Stimulated activated CD8-positive, alpha-beta memory T cell treated with anti-CD3 and anti-CD28 coated beads, Interleukin-4, amount 100 ng/mL, for 48 hours (primary cell): ENCODE measurements at places on chromosomes 1 and 21.

- no peak for DNase-seq
Observed at GRCh38 chr21:41210426-41211059, 42.6 kb downstream of the BACE2 start.

- no peak for DNase-seq
Observed at GRCh38 chr1:15323989-15324868, 77.2 kb downstream of the FHAD1 start.

DNA sequence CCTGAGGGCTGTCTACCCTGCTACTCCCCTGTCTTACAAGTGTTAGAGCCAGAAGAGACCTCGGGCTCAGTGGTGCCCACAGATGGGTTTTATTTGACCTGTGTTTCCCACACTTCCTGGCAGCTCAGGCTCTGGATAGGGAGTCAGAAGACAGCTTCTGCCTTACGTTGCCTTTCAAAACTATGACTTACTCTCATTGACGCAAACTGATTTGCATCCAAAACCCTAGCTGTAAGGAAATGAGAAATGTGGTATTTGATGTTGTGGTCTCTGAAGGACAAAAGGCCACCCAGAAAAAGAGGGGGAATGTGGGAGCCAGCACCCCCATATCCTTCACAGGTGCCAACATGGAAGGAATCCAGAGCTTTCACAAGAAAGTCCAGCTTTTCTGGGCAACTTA, 180.2 kb downstream of the ATG4C start:
- no peak for DNase-seq

GRCh38 chr1:184891440-184891839, 82.9 kb downstream of the NIBAN1 start:
- no peak for DNase-seq

- DNase-seq: peak; percentile 50
Observed at GRCh38 chr1:184387476-184388318, 868 bp downstream of the C1orf21 start.

DNA sequence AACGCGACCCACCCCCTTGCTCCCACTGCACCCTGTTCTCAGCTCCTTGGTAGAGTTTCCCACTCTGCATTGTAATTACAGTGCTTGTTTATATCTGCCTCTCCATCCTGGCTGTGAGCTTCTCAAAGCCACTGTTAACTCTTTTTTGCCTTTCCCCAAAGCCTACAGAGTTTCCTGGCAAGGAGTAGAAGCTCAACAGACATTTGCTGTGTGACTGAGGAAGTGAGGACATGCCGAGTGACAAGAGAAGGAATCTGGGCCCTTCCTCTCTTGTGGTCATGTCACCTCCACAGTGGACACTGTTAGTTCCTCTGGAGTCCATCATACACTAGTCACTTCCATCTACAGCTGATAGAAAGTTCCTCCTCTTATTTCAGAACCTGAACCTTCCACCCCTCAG, 6.1 kb upstream of the IGSF8 start:
- DNase-seq: no peak

DNA sequence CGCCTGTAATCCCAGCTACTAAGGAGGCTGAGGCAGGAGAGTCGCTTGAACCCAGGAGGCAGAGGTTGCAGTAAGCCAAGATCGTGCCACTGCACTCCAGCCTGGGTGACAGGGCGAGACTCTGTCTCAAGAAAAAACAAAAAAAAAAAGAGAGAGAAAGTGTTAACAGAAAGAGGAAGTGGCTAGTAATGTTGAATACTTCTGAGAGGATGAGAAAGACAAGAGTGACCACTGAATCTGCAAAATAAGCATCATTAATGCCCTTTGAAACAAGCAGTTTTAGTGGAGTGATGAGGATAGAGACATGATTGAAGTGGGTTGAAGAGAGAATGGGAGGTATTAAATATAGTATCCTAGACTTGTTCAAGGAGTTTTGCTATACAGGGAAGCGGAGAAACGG, 11.7 kb downstream of the MPZ start:
- no peak for DNase-seq

DNA sequence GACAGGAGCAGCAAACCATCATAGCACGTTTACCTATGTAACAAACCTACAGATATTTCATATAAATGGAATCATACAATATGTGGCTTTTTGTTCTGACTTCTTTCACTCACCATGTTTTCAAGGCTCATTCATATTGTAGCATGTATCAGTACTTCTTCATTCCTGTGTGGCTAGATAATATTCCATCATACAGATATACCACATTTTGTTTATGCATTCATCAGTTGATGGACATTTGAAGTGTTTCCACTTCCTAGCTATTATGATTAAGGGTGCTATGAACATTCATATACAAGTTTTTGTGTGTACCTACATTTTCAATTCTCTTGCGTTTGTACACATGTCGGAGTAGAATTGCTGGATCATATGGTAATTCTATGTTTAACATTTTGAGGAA, 90.1 kb downstream of the CDC42BPA start:
- no peak for DNase-seq

DNA sequence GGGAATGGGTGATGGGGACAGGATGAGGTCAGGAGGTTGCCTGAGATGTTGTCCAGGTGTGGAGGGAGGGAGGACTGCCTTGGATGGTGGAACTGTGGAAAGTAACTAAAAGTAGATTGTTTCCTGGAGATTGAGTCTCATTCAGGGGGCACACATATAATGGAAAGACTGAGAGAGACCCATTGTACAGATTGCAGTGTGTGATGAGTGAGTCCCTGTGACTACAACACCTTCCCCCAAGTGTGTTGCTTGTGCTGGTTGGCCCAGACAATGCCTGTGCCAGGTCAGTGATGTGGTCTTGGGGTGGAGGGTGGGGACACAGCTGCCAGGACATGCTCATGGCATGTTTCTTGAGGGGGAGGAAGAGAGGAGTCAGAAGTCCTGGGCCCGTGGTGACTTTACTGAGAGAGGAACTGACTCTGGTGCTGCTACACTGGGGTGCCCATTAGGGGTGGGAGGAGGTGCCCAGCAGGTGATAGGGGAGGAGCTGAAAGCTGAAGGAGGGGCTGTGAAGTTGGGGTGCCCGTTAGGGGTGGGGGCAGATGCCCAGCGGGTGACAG, 5.2 kb downstream of the SNAP47 start:
- no peak for DNase-seq

DNA sequence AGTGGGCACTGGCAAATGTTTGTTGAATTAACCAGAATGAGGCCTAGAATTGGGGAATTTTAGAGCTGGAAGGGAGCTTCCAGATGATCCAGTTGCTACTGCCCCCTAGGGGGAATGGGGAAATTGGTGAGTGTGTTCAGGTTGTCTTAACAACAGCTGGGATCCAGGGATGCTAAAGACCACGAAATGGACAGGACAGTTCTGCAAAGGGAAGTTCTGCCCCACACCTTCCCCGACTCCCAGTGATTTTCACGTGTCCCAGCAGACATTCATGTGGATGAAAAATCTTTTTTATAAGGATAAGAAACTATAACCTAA, 33.9 kb downstream of the TRIM62 start:
- DNase-seq: no peak

DNA sequence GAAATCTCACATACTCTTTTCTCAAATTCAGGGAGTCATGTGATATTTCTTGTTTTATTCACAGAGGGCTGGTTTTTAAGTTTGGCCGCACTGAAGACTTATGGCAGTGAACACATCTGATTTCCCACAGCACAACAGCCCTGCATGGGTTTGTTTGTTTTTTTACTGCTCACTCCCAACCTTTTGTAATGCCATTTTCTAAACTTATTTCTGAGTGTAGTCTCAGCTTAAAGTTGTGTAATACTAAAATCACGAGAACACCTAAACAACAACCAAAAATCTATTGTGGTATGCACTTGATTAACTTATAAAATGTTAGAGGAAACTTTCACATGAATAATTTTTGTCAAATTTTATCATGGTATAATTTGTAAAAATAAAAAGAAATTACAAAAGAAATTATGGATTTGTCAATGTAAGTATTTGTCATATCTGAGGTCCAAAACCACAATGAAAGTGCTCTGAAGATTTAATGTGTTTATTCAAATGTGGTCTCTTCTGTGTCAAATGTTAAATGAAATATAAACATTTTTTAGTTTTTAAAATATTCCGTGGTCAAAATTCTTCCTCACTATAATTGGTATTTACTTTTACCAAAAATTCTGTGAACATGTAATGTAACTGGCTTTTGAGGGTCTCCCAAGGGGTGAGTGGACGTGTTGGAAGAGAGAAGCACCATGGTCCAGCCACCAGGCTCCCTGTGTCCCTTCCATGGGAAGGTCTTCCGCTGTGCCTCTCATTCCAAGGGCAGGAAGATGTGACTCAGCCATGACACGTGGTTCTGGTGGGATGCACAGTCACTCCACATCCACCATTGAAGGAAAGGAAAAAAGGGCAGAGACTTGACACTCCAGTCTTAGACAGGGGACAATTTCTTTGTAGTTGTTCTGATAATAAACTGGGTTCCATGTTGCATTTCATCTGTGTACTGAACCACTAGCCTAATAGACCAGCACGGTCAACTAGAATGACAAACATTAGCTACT, 22.8 kb downstream of the TMEM50A start:
- no peak for DNase-seq

GRCh38 chr1:184959626-184960025, 14.7 kb downstream of the NIBAN1 start:
- DNase-seq: no peak

GRCh38 chr1:12296623-12297022, 66.8 kb downstream of the VPS13D start:
- no peak for DNase-seq

DNA sequence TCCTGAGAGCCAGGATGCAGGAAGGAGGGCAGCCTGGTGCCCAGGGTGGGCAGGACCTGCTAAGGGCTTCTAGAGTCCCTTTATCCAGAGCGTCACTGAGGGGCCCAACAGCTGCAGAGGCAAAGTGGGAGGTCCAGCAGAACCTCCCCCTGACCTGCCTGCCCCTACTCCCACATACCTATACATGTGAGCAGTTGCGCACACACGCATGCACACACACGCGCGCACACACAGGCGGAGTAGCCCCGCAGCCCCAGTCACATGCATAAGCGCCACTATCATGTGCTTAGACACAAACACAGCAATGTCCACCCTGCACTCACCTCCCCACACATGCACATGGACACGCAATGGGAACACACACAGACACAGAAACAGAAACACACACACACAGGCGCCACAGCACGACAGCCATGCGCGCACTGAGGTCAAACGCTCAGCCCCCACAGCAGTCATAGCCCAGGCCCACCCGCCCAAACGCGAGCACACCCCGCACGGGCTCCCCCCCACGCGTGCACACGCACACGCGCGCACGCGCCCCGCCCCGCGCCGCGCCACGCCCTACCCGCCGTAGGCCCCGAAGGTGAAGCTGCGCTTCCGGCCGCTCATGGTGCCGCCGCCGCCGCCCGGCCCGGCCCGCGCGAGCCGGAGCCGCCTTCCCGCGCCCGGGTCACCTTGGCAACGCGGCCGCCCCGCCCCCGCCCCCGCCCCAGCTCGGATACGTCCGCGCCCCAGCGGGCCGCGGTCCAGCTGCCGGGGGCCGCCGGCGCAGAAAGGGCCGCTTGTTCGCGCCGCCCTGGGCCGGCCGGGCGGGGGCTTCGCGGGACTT, 17.7 kb downstream of the RAP1GAP start:
- peak; percentile 44 for DNase-seq

DNA sequence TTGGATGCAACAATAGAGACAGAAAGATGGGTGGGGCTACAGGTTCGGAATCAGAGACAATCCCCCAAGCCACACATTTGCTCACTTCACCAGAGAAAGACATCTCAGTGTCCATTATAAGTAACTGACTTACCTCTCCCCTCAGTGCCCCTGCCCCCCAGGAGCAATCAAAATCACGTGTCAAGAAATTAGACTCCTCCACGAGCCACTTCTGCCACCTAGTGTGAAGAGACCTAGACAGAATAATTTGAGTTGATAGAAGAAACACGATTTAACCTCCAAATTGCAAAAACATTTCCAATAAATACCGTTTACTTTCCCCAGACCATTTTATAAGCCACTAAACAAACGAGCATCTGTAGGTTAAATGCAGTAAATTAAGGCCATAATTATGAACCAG, 123.2 kb downstream of the SLC30A10 start:
- no peak for DNase-seq

GRCh38 chr1:234999513-234999940, 129.1 kb downstream of the TOMM20 start:
- DNase-seq: no peak

DNA sequence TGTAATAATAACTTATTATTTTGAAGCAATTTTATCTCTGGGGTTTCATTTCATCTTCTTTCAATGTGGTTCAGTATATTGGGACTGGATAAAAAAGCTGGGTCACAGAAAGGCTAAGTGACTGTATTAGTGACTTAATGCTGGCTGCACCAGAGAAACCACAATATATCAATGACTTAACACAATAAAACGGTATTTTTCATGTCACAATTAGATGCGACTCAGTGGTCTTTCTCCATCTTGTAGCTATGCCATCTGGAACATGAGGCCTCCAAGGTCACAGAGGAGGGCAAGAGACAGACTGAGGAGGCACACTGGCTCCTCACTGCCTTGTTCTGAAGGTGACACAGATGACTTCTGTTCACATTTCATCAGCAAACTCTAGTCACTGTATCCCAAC, 26.0 kb upstream of the KCNA3 start:
- DNase-seq: no peak

- DNase-seq: no peak
Observed at GRCh38 chr1:41902664-41903063, 16.1 kb downstream of the HIVEP3 start.

GRCh38 chr21:44337449-44337848, 1.7 kb downstream of the CFAP410 start:
- DNase-seq: no peak

DNA sequence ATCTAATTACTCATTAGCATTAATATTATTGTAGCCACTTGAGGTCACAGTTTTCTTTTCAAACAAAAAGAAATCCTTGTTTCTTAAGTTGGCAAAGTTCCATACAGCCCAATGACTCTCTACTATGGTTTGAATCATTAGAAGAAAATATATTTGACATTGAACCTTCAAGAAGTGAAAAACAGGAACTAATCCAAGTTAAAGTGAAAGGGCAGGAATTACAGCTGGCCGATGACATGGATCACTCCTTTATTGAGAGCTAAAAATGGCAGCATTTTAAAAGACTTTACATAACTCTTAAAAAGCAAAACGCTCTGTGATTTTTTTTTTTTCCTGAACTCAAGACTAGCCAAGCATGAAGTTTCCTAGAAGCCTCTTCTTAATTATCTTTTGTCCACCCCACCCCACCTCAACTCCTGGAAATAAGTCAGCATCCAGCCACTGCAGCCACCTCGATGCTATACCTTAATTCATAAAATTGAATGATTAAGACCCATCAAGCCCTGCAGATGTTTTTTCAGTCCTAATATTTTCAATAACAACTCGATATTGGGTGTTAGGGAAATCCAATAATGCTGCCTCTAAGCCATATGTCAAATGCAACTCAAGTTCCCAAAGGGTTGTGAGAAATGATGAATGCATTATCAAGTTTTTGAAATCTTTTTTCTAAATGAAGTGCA, 323.1 kb downstream of the HHIPL2 start:
- no peak for DNase-seq

- no peak for DNase-seq
Observed at GRCh38 chr1:21946836-21947587, 9.9 kb upstream of the HSPG2 start.

GRCh38 chr1:22611530-22611947, 24.9 kb upstream of the C1QA start:
- DNase-seq: peak; percentile 50
